CD8-positive, alpha-beta memory T cell (primary cell): ENCODE measurements at places on chromosomes 2 and 18. TPM values are rescaled to one million over a fixed set of nuclear protein-coding genes. Genes with fewer than 3 reads are reported as not detected.

DNA sequence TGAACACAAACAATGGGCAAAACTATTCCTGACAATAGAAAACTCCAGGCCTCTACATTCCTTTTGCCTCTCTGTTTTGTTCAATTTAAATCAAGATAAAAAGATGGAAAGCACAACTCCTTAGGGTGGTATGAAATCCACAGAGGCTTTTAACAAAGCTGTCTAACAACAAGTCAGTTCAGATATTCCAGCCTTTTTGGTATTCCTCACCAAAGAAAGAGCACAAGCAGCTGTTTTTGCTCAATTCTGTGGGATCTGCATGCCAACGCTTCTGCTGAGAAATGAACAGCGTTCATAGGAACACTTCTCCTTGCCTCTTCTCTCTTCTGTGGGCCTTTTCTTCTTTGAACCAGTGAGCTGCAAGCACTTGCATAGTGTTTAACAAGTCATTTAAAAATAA lies 411.6 kb upstream of the TCF4 start:
- no peak for DNase-seq

The HNRNPLL gene
- 77.4 TPM for total RNA-seq

DNA sequence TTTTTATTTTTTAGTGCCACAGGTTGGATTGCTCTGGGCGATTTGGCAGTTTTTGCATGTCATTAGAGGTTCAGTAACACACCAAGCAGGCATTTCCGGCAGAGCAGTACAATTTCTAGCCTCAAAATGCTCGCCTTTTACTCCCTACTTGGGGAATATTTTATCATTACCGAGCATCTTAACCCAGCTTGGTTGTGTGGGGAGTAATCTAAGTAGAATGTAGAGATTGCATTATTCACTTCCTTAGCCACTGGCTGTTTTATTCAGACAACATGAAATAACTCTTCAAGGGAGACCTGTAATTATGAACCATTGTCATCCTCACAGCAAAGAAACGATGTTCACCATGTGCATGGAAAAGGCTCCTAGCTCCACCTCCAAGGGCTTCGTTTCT lies 13.1 kb downstream of the GRP start:
- DNase-seq = no peak

- DNase-seq = no peak
Observed at GRCh38 chr2:22907330-22907729, 477.6 kb upstream of the KLHL29 start.

DNA sequence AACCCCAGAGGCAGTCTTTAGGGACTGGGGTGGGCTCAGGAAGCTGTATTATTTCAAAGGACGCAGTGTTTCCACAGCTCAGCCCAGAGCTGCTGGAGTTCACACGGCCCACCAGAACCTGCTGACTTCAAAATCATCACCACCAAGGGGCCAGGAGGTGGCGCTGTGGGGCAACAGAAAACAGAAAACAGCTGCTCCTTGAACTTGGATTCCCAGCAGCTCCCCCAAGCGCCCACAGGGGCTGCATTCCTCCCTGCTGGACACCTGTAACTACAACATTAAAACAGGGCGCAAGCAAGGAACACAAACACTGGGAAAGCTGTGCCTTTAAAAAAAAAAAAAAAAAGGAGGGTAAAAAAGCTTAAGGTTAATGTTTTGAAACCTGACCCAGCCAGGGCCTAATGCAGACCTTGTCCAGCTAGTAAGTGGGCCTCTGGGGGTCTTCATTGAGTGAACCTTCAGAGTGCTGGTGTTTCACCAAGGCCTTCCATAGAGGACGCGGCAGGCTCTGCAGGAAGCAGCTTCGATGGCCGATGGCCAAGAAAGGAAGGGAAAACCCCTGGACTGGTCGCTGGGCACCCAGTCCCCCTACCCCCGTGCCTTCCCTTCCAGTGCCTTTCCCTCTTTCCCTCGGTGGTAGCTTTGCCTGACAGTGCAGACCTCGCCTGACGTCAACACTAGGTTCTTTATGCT lies 25.9 kb downstream of the MLPH start:
- DNase-seq = peak; percentile 81

GRCh38 chr2:38123911-38124310 lies 48.0 kb upstream of the CYP1B1 start:
- DNase-seq = no peak
